ENCODE measurements at places on chromosomes 6 and 20.

GRCh38 chr6:168278904-168279303 is 40.7 kb downstream of the DACT2 start:
- no peak for DNase-seq

GRCh38 chr6:136736281-136736960 is 55.9 kb downstream of the MAP3K5 start:
- no peak for DNase-seq

DNA sequence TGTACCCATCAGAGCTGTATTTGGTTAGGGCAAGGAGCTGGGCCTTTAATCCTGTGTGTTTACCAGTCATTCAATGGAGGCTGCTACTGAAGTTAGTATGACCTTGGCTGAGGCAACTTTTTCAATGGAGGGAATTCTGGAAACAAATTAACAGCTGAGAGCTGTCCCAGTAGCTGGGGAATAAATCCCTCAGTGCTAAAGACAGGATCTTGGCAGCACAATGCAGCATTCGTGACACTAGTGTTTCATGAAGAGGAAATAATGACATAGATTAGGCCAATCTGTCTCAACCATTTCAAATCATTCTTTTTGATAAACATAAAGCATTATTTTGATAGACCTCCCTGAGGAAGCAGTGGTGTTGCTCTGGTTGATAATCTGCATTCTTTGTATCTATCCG is 42.9 kb downstream of the GRM1 start:
- no peak for DNase-seq

- DNase-seq: no peak
Measured at GRCh38 chr20:45994761-45995493, 13.8 kb upstream of the MMP9 start.

DNA sequence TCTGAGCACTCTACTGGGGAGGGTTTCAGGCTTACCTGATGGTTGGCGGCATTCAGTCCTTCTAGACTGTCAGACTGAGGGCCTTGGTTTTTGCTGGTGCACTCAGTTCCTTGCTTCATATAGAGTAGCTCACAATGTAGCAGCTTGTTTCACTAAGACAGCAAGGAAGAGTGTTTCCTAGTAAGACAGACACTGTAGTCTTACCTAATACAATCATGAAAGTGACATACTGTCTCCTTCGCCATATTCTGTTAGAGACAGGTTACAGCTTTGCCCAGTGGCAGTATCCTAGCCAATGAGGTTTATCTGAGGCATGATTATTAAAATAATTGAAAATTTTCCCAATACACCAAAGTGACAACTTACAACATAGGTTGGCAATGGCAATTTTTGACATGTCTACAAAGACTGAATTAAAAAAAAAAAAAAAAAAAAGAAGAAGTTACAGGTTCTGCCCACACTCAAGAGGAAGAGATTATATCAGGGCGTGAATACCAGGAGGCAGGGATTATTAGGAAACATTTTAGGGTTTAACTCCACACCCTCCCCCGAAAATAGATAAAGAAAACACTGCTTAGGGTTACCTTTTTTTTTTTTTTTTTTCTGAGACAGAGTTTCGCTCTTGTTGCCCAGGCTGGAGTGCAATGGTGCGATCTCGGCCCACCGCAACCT is 66.8 kb downstream of the SCAND1 start:
- DNase-seq: no peak

GRCh38 chr20:36461600-36462439 is 79.5 kb upstream of the MYL9 start:
- DNase-seq: peak; percentile 28

DNA sequence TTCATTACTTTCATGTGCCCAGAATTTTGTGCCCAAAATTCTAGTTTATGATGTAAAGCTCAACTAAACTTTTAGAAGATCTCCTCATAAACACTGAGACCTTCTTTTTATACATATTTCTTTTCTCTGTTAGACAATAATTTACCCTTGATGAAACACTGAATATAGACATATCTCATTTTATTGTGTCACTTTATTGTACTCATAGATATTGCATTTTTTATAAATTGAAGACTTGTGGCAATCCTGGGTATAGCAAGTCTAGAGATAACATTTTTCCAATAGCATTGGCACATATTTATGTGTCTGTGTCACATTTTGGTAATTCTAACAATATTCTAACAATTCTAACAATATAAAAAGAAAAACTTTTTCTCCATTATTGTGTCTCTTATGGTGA is 74.9 kb upstream of the POU3F2 start:
- DNase-seq: no peak

- no peak for DNase-seq
Measured at GRCh38 chr6:47983491-47983890, 127.5 kb downstream of the PTCHD4 start.

GRCh38 chr6:6790891-6791290 is 202.4 kb downstream of the LY86 start:
- no peak for DNase-seq

DNA sequence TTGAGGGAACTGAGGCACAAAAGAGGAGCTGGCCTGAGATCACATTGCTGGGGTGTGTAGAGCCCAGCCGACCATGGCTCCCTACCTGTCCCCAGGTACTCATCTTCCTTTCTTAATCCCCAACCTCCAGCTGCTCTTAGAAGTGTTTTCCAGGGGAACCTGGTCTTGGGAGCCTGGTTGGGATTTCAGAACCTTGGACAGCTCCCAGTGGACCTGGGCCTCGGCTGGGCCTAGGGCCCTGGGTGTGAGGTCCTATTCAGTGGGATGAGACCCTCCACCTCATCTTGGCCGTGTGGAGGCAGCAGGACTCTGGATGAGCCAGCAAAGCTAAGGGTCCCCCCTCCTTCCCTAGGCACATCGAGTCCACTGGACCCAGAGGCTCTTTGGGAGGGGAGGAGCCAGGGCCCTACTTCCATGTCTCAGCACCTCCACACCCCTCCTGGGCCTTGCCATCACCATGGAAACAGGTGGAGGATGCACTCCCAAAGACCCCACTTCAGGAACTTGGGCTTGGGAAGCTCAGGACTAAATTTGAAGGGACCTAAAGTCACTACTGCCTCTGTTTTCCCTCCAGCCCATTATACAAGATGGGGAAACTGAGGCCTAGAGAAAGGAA is 38.5 kb downstream of the DLGAP4 start:
- DNase-seq: no peak
